ENCODE measurements at places on chromosomes 4 and X.

GRCh38 chr4:183318656-183319055 lies 1.4 kb downstream of the CLDN22 start:
- DNase-seq: no peak

DNA sequence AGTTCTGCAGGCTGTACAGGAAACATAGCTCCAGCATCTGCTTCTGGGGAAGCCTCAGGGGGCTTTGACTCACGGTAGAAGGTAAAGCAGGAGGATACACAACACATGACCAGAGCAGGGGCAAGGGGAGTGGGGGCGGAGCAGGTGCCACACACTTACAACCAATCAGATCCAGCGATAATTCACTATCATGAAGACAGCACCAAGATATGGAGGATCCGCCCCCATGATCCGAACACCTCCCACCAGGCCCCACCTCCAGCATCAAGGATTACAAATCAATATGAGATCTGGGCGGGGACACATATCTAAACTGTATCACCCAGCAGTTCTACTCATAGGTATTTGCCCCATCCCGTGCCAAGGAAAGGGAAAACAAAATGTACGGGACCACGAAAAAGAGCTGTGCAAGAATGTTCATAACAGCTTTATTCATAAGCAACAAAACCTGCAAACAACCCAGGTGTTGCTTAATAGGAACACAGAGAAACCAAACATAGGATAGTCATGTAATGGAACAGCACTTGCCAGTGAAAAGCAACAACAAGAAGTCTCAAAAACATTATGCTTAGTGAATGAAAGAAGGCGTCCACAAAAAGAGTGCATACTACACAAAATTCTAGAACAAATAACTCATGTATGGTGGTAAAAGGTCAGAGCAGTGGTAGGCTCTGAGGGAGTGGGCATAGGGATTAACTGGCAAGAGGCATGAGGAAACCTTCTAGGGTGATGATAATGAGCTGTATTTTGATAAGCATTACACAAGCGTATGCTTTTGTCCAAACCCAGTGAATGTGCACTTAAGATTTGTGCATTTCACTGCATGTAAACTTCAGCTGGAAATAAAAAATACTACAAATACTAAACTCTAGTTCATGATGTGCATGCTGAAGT lies 130.9 kb upstream of the FAM9B start:
- no peak for DNase-seq

- no peak for DNase-seq
Observed at GRCh38 chr4:23881674-23882337, 8.0 kb downstream of the PPARGC1A start.

GRCh38 chr4:1216869-1217294 lies 32.0 kb downstream of the CTBP1 start:
- peak; percentile 80 for DNase-seq

DNA sequence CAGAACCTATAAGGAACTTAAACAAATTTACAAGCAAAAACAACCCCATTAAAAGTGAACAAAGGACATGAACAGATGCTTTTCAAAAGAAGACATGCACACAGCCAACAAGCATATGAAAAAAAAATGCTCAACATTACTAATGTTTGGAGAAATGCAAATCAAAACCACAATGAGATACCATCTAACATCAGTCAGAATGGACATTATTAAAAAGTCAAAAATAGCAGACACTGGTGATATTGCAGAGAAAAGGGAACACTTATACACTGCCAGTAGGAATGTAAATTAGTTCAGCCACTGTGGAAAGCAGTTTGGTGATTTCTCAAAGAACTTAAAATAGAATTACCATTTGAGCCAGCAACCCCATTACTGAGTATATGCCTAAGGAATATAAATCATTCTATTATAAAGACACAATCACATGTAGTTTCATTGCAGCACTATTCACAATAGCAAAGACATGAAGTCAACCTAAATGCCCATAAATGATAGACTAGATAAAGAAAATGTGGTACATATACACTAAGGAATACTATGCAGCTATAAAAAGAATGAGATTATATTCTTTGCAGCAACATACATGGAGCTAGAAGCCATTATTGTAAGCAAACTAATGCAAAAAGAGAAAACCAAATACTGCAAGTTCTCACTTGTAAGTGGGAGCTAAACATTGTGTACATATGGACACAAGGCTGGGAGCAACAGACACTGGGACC lies 1509.4 kb downstream of the TECRL start:
- no peak for DNase-seq

GRCh38 chr4:2962614-2963174 lies 512 bp downstream of the NOP14 start:
- peak; percentile 50 for DNase-seq

- no peak for DNase-seq
Observed at GRCh38 chr4:105107095-105107856, 39.4 kb upstream of the TET2 start.

DNA sequence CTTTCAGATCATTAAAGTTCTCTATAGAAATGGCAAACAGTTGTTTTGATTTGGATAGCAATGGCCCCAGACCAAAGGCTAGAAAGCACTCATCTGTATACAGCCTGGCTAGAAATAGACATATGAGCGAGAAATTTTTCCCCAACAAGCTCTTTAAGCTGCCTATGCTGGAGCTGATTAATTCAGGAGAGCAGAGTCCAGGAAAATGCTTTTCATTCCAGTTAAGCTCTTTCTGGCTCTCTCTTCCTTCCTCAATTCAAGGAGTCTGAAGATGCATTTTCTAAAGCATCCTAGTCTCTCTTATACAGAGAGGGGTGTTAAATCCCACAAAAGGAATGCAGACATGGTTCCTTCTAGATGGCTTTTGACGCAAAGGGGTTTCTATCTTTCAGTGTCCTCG lies 141.7 kb upstream of the RAI2 start:
- DNase-seq: no peak

- no peak for DNase-seq
Observed at GRCh38 chrX:42384956-42385355, 393.0 kb downstream of the PPP1R2C start.

DNA sequence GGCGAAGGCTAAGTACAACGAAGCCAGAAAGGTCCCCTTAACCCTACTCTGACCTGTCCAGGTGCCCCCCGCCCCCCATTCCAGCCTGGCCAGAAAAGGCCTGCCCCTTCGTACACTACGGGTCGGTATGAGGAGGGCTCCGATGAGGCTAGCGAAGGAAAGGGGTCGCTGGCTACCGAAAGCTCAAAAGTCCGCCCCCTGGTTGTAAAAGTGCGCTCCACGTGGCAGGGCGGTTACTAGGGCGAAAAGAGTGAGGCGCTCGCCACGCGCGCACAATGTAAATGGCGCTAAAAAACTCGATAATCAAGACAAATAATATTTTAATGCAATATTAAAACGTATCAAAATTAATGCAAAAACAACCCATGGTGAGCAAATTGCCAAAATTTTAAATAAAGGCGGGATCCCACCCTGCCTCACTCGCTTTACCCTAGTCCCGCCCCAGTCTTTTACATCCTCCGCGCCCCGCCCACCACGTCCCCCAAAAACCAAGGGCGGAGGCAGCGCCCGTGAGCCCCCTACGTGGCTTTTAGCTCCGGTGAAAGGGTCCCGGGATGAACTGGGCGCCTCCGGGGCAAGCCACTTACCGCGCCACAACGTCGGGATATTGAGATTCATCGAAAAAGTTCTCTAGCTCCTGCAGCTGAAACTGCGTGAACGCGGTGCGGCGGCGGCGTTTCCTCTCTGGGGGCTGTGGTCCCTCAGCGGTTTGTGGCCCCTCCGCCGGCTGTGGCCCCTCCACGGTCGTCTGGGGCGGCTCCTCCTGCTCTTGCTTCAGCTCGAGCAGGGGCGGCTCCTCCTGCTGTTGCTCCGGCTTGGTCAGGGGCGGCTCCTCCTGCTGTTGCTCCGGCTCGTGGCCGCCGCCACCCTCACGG lies 929 bp downstream of the ESX1 start:
- no peak for DNase-seq

GRCh38 chr4:184265546-184266351 lies 48.1 kb upstream of the ENPP6 start:
- no peak for DNase-seq

DNA sequence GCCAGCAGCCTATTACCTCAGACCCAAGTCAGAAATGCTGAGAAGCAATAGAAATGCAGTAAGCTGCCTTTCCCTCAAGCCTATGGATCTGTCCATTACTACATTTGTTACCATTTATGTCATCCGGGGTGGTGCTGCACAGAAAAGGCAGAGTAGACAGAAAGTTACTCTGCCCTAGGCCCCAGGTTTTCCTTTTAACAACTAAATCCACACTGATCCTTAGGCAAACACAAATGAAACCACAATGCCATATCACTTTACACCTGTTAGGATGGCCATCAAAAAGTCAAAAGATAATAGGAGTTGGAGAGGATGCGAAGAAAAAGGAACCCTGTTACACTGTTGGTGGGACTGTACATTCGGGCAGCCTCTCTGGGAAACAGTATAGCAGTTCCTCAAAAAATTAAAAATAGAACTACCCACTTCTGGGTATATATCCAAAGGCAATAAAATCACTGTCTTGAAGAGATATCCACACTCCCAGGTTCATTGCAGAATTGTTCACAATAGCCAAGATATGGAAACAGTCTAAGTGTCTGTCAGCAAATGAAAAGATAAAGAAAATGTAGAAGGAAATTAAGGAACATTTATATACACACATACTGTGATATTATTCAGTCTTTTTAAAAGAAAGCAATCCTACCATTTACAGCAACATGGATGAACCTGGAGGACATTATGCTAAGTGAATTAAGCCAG lies 186.3 kb downstream of the NWD2 start:
- no peak for DNase-seq

DNA sequence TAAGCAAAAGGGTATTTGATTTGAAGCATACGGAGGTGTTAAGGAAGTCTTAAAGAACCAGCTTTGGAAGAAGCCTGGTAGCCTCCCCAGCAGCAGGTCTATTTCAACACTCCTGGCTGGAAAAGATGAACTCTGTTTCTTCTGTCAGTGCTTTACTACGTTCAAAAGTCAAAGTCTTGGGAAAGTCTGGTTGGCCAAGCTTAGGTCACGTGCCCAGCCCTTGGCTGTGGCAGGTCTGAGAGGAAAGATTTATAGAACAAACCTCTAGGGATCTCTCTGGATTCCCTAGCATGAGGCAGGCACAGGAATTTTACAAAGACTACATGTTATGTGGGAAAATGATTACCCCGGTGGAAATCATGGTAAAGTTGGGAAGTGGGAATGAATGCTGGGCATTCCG lies 8.6 kb upstream of the ARHGAP10 start:
- no peak for DNase-seq

DNA sequence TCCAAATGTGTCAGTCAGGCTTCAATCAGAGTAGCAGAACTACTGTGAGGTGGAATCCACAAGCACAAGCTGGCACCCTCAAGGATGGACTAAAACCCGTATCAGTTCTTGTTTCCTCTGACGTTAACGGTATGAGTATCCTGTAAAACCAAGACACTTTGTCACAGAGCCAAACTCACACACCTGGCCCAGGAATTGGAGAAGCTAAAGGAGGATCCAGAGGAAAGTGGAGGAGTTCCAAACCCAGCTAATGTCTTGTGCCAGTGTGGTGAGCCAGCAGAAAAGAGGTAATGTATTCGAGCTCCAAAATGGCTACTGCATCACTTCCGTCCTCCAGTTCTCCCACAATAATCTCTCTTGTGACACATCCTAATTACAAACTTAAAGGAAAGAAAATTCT lies 44.7 kb downstream of the ATP1B4 start:
- no peak for DNase-seq

- no peak for DNase-seq
Observed at GRCh38 chrX:74292808-74293123, 11.2 kb upstream of the ZCCHC13 start.

- no peak for DNase-seq
Observed at GRCh38 chr4:124427095-124427767, 285.3 kb downstream of the ANKRD50 start.

- no peak for DNase-seq
Observed at GRCh38 chrX:74434336-74434735, 13.0 kb downstream of the SLC16A2 start.

DNA sequence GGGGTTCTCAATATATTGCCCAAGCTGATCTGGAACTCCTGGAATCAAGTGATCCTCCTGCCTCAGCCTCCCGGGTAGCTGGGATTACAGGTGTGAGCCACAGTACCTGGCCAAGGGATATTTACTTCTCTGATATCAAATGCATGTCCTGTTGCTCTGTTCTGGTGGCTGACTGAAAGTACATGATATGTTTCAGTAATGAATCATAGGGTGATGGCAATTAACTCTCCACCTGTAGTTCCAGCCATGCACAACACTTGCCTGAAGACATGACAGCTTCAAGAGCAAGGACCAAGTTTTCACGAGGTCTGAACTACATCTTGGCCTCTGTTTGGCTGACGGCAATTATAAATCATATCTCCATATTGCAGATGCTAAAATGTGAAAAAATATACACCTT lies 9.1 kb downstream of the ZCCHC4 start:
- no peak for DNase-seq

GRCh38 chrX:17553469-17553868 lies 178.5 kb downstream of the NHS start:
- DNase-seq: no peak

DNA sequence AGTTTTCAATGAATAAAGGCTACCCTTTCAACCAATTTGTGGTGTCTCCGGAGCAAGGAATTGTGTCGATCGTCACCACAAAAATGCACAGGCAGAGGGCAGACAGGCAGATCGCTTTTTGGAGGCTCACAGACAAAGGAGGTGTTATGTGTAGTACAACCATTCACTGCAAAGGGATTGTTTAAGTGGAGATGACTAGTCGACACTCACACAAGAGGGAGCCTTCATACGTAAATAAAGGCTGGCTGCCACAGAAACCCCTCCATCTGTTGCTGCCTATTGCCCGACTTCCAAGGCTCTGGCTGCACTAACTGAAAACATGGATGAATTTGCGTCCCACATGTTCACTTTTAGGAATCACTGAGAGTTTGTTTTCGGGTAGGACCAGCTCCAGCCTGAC lies 281.1 kb downstream of the NKX6-1 start:
- DNase-seq: no peak

DNA sequence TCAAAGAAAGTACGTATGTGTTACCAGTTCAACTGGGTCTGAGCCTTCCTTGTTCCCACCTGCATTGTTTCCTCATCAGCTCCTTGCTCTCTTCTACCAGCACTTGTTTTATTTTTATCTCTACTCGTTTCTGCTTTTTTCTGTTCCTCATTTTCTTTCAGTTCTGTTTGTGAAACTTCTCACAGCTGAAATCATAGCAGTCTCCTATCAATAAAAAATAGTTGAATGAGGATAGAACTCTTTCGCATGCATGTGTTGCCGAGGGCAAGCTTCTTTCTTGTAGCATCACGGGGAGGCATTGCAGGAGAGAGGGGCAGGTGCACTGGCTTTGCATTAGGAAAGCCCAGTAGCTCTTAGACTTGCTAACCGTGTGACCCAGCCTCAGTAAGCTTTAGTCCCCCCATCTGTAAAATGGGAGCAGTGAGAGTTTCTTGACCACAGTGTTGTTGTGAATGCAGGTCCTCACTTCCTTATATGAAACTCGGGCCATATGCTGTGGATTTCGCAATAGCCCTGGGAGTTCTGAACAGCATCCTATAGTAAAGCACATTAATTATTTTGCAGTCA lies 24.7 kb downstream of the OFD1 start:
- DNase-seq: no peak

GRCh38 chrX:100696699-100697351 lies 35.1 kb downstream of the SYTL4 start:
- DNase-seq: no peak

GRCh38 chr4:87038837-87039615 lies 104.2 kb downstream of the AFF1 start:
- DNase-seq: no peak

All from activated CD4-positive, alpha-beta T cell treated with anti-CD3 and anti-CD28 coated beads, Interleukin-2, amount 10 ng/mL, durations not matched to agents 7 days and 5 days (primary cell).